D341Med (cell line): ENCODE measurements at places on chromosomes 16 and 17.

DNA sequence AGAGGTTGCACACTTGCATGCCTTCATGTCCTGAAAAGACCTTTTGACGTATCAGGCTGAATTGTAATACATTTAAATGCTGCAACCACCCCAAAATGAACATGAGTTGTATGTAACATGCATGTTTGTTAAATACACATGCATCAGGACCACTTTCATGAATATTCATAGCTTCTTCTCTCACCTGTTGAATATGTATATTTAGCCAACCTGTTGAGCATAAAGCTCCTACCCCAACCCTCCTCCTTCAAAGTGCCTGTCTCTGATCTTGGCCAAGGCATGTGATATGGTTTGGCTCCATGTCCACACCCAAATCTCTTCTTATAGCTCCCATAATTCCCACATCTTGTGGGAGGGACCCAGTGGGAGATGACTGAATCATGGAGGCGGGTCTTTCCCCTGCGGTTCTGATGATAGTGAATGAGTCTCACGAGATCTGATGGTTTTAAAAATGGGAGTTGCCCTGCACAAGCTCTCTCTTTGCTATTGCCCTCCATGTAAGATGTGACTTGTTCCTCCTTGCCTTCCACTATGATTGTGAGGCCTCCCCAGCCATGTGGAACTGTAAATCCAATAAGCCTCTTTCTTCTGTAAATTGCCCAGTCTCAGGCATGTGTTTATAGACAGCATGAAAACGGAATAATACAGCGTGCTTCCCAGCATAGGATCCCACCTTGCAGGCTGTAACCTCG, 3.8 kb upstream of the CRYM start:
- no peak for DNase-seq

- no peak for DNase-seq
Observed at GRCh38 chr16:49280841-49281371, 732 bp downstream of the CBLN1 start.

- DNase-seq = no peak
Observed at GRCh38 chr17:56290101-56290801, 137.0 kb downstream of the ANKFN1 start.

DNA sequence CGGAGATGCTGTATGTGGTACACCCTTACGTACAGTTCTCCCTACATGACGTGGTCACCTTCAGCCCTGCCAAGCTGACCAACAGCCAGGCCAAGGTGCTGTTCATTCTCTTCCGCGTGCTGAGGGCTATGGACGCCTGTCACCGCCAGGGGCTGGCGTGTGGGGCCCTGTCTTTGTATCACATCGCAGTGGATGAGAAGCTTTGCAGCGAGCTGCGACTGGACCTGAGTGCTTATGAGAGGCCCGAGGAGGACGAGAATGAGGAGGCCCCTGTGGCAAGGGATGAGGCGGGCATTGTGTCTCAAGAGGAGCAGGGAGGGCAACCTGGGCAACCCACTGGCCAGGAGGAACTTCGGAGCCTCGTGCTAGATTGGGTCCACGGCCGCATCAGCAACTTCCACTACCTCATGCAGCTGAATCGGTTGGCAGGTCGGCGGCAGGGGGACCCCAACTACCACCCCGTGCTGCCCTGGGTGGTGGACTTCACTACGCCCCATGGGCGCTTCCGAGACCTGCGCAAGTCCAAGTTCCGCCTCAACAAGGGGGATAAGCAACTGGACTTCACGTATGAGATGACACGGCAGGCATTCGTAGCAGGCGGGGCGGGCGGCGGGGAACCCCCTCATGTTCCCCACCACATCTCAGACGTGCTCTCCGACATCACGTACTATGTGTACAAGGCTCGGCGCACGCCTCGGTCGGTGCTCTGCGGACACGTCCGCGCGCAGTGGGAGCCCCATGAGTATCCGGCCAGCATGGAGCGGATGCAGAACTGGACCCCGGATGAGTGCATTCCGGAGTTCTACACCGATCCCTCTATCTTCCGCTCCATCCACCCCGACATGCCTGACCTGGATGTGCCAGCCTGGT, 1.4 kb downstream of the WDR81 start:
- DNase-seq = no peak
